Activated T-helper 1 cell treated with Interleukin-2 at 50 U/mL for 16 hours (primary cell): ENCODE measurements at places on chromosomes 11 and 22.

GRCh38 chr22:30312053-30312452, 14.7 kb downstream of the TBC1D10A start:
- no peak for DNase-seq

GRCh38 chr11:114564831-114565230, 5.2 kb upstream of the NXPE1 start:
- no peak for DNase-seq

DNA sequence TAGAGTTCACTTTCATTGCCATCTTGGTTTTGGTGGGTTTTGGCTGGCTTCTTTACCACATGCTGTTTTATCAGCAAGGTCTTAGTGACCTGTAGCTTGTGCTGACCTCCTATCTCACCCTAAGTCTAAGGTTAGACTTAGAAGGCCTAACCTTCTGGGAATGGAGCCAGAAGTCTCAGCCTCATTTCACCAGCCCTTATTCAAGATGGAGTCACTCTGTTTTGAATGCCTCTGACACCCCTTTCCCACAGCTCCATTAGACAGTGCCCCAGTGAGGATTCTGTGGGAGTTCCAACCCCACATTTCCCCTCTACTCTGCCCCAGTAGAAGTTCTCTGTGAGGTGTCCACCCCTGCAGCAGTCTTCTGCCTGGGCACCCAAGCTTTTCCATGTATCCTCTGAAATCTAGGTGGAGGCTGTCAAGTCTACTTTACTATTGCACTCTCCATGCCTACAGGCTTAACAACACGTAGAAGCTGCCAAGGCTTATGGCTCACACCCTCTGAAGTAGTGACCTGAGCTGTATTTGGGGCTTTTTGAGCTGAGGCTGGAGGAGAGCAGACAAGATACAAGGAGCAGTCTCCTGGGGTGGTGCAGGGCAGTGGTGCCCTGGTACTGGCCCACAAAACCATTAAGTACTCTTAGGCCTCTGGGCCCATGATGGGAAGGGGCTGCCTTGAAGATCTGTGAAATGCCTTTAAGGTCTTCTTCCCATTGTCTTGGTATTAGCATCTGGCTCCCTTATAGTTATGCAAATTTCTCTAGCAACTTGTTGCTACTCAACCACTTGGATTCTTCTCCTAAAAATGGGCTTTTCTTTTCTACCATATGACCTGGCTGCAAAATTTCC, 65.9 kb upstream of the SC5D start:
- DNase-seq, result no peak

DNA sequence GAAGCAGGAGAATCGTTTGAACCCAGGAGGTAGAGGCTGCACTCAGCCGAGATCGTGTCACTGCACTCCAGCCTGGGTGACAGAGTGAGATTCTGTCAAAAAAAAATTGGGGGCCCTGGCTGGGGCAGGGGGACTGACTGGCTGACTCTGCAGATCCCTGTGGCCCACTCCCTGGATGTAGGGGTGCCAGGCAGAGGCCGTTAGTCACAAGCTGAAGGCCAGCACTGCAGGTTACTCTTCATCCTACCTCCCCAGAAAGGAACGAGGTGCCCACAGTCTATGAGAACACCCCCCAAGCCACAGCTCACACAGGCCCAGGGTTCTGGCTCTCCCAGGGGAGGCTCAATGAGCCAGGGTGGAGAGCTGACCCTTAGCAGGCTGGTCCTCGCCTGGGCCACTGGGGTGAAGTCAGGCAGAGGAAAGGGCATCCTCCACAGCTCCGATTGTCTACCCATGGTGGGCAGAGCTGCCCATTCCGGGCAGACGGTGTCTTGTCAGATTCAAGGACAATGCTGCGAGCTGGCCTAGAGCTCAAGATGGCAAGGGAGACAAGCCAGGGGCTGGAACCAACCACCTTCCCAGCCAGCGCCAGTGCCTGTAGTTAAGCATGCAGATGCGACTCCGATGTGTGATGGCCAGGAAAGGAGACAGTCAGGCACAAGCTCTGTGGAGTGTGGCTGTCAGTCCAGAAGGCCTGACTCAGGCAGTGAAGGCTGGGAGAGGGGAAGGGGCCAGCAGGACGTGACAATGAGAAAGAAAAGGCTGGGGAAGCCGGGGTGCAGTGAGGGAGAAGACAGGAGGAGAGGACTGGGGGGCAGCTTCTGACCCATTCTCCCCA, 12.4 kb downstream of the C11orf24 start:
- no peak for DNase-seq

- DNase-seq, result no peak
Observed at GRCh38 chr11:67302571-67303131, 679 bp upstream of the SSH3 start.

DNA sequence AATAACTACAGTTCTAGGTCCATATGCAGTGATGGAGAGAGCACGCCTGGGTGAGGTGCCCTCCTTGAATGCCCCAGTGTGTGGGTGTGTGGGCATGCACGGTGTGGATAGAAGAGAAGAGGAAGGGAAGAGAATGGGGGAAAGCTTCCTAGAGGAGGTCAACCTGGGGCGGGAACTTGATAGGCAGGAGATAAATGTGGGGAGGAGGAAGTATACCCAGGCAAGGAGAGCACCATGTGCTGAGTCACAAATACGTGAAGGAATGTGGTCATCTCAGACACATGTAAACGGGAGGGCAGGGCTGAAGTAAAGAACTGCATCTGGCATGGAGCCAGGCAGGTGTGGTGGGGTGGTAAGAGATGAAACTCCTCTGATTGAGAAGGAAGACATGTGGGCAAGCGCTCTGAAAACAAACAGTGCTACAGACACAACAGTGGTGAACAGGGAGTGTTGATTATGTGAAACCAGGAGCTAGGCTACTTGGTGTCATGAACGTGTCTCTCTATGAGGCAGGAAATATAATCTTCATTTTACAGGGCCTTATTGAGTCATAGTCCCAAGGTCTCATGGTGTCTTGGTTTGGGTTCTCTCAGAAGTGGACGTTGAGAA, 61.5 kb upstream of the EED start:
- peak; percentile 20 for DNase-seq

GRCh38 chr22:46684706-46685105, 53.3 kb downstream of the CERK start:
- DNase-seq, result no peak

- no peak for DNase-seq
Observed at GRCh38 chr11:20754933-20755332, 85.5 kb downstream of the NELL1 start.

DNA sequence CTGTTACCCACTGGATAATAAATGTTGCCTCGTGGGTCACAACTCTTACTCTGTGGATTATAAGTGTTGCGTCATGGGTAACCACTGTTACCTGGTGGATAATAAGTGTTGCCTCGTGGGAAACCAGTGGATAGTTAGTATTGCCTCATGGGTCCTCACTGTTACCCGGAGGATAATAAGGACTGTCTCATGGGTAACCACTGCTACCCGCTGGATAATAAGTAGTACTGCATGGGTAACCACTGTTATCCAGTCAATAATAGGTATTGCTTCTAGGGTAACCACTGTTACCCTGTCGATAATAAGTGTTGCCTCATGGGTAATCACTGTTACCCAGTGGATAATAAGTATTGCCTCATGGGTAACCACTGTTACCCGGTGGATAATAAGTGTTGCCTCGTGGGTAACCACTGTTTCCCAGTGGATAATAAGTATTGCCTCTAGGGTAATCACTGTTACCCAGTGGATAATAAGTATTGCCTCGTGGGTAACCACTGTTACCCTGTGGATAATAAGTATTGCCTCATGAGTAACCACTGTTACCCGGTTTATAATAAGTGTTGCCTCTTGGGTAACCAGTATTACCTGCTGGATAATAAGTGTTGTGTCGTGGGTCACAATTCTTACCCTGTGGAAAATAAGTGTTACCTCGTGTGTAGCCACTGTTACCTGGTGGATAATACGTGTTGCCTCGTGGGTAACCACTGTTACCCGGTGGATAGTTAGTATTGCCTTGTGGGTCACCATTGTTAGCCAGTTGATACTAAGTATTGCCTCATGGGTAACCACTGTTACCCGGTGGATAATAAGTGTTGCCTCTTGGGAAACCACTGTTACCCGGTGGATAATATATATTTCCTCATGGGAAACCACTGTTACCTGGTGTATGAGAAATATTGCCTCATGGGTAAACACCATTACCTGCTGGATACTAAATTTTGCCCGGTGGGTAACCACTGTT, 15.7 kb upstream of the NXPE4 start:
- no peak for DNase-seq

DNA sequence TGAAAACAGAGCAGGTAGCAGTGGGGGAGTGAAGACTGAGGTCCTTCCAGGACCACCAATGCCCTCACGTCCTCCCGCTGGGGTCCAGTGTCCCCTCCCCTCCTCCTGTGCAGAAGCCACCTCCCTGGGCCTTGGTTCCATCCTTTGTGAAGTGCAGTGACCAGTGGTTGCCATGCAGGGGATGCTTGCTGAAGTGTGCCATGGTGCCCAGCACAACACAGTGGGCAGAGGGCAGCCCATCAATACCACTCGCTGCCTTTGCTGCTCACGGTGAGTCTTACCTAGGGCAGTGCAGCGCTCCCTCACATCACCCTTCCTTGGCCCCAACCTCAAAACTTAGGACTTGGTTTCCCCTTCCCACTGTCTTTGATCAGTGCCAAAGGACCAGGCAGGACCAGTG, 12.9 kb downstream of the MYEOV start:
- no peak for DNase-seq
